Stimulated activated CD8-positive, alpha-beta memory T cell treated with anti-CD3 and anti-CD28 coated beads, Interleukin-4, amount 100 ng/mL, for 24 hours (primary cell): ENCODE measurements at places on chromosomes 7 and 10.

DNA sequence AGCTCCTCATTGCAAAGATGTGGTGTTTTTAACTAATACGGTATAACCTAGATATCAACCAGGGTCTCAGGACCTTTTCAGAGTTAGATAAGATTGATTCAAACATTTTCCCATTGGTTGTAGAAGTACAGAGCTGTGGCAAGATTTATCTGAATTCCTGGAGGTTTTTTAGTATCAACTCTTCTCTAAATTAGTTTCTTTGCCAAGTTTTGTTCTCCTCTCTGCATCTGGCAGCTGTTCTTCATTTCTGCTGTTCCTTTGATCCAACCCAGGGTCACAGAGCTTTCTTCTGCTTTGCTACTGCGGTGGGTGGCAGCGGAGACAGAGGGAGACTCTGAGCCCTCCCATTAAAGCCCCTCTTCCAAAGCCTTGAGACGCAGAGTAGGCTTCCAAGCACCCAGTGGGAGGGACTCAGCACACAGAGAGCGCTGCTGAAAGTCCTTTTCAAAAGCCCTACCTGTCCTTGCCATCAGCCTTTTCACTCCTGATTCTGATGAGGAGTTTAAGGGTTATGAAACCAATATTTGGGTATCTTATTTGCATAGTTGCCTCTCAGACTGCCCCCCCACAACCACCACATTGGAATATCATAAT, 146.3 kb upstream of the EEPD1 start:
- DNase-seq = no peak

- DNase-seq = no peak
Observed at GRCh38 chr7:34762764-34763163, 104.7 kb downstream of the NPSR1 start.

DNA sequence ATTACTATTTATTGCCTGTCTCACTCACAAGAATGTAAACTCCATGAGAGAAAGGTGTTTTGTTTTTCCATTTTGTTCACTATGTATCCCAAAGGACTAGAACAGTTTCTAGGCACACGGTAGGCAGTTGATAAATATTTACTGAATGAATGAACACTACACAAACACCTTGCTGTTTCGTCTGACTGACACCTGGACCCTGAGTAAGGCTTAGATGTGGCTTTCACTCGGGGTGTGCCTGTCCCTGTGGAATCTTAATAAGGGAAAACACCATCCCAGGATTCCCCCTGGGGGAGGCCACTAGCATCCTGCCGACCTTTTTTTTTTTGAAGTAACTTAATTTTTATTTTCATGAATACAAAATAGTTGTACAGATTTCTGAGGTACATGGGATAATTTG, 66.6 kb upstream of the STEAP1B start:
- DNase-seq = no peak

DNA sequence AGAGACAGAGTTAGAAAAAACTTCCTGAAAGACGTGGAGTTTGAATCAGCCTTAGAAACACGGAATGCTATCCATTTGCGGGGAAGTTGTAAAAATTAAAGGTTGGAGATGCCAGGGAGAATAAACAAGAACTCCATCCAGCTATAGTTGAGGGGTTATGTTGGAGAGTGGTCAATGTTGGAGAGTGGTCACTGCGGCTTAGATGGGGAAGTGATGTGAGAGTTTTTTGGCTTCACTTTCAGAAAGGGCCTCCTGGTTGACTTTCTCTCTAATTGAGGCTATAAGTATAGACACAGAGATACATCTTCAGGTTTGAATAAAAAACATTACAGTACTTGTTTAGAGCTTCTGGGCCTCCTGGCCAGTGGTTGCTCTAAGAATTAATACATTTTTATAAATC, 675 bp downstream of the CC2D2B start:
- DNase-seq = no peak

DNA sequence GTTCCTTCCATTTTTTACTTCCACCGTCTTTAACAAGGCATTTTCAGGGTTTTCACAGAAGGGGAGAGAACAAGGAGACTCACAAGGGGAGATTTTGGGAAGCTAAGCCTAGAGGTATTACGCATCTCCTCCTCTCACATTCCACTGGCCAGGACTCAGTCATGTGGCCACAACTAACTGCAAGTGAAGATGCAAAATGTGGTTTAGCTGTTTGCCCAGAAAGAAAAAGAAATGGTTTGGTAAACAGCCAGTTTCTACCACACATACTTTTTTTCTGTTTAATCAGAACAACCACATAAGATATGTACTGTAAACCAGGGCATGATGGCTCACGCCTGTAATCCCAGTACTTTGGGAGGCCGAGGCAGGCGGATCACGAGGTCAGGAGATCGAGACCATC, 21.4 kb upstream of the HELLS start:
- no peak for DNase-seq

GRCh38 chr7:113710310-113711096, 208.3 kb downstream of the PPP1R3A start:
- no peak for DNase-seq

- DNase-seq = no peak
Observed at GRCh38 chr10:75234683-75235374, 928 bp downstream of the COMTD1 start.

- DNase-seq = no peak
Observed at GRCh38 chr10:132158122-132158741, 28.5 kb upstream of the DPYSL4 start.

DNA sequence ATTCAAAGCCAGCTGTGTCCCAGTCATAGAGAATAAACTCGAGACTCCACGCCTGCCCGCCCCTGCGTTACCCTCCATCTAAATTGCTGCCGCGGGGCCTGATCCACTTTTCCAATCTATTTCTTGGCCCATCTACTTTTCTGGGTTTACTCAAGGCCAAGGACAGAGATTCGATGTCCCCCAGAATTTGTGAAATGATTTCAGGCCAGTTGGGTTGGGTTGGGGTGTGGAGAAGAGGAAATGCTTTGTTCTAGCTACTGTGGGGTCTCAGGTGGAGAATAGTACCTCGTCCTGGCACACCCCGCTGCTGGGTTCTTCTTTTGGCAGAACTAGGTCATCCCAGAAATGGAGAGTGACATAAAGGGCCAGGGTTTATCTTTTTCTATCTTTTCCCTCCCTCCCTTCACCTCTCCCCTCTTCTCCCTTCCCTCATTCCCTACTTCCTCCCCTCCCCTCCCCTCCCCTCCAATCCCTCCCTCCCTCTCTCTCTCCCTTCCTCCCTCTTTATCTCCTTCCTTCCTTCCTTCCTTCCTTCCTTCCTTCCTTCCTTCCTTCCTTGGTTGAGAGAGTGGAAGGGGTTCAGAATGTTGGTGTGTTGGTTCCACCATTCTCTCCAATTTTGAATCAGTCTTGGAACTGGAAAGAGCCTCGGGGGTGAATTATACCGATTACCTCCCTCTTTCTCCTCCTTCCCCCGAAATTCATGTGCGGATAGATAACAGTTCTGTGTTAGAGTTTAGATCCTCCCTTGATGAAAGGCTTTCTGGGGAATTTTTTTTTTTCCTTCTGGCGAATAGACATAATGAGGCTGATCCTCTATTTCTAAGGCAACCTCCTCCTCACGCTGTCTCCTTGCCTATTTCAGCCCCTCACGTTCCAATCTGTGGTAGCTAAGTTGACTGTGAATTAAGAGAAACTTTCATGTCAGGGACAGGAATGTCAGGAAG, 1.2 kb upstream of the TMEM229A start:
- no peak for DNase-seq

GRCh38 chr7:6402041-6402440, 45.7 kb downstream of the DAGLB start:
- DNase-seq = no peak

DNA sequence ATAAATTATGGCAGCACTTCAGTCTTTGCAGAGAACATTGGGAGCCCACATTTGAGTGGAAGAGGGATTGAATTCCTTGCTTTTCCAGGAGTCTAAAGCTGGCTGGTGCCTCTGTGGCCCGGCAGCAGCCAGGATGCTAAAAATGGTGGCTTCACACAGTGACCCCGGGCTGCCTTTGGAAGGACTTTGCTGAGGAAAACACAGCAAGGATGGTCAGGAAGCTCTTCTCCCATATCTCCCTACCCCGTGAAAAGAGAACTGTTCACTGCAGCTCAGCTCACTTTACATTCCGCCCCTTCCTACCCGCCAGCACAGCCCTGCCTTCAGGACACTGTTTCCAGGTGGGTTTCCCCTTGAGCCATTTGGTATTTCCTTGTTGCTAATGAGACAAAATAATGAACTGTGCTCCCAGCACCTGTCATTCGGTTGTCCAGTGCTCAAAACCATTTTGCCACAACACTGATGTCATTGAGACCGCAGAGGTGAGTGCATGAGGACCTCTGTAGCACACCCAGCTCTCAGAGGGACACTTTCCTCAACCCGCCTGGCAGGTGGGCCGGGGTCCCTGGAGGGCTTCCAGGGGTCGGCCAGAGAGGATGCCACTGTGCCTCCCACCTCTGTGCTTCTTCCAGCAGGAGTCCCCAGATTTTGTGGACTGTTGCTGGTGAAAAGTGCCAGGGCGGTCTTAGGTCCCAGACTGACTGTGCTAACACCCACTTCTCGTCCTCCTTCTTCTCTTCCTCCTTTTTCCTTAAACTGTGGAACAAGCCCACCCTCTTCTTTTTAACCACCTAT, 255.7 kb upstream of the PPP2R2D start:
- DNase-seq = no peak

- no peak for DNase-seq
Observed at GRCh38 chr7:81924494-81924893, 154.6 kb upstream of the HGF start.

GRCh38 chr10:96401036-96401435, 42.2 kb upstream of the OPALIN start:
- DNase-seq = no peak

GRCh38 chr7:46968003-46968402, 613.9 kb downstream of the TNS3 start:
- no peak for DNase-seq

DNA sequence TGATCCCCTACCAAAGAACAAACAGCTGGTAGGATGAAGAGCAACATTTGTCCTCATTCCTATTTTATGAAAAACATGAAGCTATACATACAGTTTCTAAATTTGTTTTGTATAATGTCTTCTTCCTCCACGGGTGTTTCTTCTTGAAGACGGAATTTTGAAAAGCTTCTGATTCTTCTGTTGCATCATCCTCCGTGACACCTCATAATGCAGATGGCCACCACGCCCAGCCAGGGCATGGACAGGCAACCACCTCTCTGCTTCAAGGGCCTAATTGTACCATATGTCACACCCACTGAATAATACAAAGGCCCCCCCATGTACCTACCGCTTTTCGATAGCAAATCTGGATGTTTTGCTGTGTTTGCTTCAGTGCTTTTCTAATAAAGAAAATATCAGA, at the start of gene SUN3:
Gene SUN3, minus strand, starts transcription at position 170 of the 400 bp plus-strand sequence. Its CDS starts 169 bp downstream, at position 1.
- DNase-seq = no peak

GRCh38 chr10:58932126-58932525, 244.3 kb upstream of the PHYHIPL start:
- DNase-seq = no peak

DNA sequence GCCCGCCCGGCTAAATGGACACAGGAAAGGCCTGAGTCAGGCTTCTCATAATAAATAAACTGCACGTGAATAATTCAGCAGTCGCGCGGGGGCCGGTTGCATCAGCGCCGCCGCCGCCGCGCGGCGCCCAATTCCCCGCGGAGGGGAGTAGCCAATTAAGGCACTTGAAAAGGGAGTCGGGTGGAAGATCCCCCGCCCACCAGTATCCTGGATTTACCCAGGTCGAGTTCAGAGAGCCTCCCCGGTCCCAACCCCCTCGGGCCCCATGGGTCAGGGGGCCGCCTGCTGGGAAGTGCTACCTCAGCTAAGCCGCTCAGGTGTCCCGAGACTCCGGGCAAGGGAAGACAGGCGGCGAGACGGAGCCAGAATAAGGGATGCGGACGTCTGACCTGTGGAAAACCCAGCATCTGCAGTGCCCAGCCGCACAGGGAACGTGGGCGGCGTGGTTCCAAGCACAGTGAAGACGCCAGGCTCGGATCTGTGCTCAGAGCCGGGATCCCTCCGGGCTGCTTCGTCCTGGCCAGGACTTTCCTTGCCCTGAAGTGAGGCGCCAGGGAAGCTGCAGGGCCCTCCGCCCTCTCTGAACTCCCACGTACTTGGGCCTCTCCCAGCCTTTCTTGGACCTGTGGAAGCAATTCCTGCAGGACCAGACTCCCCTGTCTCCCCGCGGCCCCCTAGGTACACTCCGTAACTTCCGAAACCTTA, 7.3 kb upstream of the LBX1 start:
- DNase-seq = no peak

GRCh38 chr7:115471891-115472290, 550.0 kb downstream of the MDFIC start:
- DNase-seq = no peak

GRCh38 chr7:3176112-3177000, 124.7 kb upstream of the SDK1 start:
- DNase-seq = no peak

GRCh38 chr7:39613577-39613976, 9.8 kb upstream of the RALA start:
- no peak for DNase-seq

DNA sequence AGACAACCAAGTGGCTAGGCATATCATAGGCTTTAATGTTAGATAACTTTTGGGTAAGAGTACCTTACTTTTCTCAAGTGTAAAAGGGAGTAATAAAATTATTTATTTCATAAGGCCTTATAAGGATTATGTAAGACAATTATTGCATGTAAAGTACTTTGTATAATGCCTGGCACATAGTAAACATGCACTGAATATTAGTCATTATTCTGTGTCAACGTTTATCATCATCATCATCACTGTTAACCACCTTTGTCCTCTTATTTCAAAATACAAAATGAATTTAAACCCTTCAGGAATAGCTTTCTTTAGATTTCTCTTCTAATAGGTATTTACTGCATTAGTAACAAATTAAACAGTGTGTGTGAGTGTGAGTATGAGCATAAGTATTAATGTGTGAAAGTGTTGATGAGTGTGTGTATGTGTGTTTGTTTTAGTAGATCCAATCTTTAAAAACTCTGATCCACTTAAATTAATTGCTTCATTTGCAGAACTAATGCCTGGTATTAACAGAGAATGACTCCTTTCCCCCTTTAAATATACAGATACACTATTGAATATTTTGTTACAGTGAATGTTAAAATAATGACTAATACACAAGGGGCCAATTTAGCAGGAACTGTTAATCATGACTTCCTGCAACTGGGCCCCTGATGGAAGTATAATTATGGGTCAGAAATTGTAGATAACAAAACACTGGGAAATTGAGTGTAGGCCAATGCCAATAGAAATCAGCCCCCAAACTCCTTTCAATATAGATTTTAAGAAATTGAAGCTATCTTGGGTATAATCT, 213.3 kb upstream of the FZD8 start:
- no peak for DNase-seq
